ENCODE measurements at places on chromosomes 6 and 20.

- DNase-seq = no peak
These were observed 30.5 kb downstream of the C6orf15 start for GRCh38 chr6:31081872-31082271.

DNA sequence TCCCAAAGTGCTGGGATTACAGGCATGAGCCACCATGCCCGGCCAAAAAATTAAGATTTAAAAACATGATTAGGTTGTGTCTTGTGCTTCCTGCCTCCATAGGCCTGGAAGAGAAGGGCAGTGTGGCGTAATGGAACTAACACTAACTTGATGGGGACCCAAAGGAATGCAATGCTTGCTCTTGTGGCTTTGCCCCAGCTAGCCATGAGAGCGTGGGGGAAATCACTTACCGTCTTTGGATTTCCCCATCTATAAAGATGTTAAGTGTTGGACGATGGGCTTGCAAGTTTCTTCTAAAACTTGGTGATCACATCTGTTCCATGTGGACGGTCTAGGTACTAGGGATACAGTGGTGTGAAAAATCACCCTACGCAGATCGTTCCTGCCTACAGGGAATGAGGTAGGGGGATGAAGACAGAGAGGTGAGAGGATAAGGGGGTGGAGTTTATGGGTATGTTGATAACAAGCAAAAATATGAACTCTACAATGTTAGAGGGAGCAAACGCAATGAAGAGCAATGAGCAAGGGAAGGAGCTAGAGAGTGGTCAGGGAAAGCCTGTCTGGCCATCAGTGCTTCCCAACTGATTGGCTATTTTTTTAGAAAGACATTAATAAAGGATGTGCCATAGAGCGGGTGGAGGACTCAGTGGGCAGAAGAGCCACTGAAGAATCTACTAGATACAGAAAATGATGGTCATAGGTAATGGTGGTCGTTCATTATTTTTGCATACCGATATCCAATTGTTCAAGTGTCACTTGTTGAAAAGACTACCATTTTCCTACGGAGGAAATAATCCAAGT is 165.2 kb downstream of the BCAS1 start:
- no peak for DNase-seq

DNA sequence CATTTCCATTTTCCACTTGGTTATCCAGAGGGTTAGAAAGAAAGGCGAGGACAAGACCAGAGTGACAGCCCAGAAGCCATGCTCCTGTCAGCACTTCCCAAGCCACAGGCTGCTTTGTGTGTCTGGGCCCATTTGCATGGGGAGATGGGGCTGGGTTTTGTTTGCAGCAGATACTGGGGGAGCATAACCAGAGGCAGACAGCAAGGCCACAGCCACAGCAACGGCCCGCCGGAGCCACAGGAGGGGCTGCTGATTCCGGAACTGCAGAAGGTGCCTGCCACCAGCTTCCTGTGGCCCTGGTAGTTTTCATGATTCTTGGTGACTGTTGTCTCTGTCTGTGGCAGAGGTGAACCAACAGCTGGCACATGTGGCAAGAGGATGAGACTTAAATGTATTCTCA is 106.6 kb downstream of the DLL1 start:
- no peak for DNase-seq

DNA sequence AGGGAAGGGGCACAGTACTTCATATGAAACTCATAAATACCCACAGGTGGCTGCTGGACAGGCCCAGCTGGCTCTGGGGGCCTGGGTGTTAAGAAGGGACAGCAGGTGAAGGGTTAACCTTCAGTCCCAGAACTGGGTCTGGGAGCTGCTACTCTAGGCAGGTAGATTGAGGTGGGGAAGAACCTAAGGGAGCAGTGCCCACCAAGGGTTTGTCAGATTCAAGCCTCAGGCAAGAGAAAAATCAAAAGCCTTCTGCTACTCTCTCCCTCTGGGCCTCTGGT is 5.6 kb downstream of the RPL10A start:
- no peak for DNase-seq

- DNase-seq = no peak
These were observed 310.3 kb downstream of the CDH26 start for GRCh38 chr20:60268491-60268890.

DNA sequence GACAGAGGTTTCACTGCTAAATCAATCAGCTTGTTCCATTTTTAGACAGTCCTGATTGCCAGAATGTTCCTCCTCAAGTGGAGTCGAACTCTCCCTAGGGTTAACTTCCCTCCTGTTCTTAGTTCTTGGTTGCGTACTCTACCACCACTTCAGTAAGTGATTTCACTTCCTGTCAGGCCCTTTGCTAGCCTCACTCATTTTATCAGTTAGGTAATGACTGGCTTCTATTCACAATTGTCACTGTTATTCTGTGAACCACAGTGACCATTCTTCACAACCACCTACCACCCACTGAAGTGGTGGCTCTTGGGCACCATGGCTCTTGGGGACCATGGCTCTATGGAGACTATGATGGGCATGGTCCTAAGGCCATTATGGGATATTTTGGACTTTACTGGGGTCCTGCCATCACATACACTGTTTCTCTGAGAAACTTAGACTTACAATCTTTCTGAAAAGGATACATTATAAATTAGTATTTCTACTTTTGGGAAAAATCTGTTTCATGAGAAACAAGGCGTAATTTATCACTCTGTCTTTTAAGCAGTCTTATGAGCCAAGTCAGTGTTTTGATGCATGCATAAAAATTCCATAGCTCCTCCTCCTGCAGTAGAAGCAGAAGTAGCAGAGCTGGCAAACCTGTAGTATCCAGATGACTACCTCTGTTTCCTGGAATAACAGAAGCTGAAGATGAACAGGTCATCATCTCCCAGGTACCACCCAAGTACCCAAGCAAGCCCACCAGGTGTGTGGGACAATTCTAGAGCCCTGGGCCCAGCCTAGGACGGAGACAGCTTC is 66.3 kb downstream of the ATXN1 start:
- DNase-seq = peak; percentile 86

- no peak for DNase-seq
These were observed 851.2 kb downstream of the DHX35 start for GRCh38 chr20:39813190-39813829.

DNA sequence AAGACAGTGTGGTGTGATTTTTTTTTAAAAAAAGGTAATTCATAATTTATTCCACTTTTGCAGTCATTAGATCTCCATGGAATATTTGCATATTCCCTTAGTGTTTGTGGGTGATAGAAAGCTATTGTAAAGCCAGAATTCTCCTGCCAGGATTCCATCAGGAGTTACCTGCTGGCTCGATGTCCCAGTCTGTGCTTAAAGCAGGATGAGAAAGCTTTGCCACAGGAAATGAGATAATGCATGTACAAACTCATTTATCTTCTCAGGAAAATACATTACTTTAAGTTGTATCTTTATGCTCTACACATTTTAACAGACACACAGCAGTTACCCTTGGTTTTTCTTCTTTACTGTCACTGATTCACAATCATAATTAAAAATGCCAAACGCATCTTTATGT is 553.0 kb downstream of the CD109 start:
- no peak for DNase-seq

DNA sequence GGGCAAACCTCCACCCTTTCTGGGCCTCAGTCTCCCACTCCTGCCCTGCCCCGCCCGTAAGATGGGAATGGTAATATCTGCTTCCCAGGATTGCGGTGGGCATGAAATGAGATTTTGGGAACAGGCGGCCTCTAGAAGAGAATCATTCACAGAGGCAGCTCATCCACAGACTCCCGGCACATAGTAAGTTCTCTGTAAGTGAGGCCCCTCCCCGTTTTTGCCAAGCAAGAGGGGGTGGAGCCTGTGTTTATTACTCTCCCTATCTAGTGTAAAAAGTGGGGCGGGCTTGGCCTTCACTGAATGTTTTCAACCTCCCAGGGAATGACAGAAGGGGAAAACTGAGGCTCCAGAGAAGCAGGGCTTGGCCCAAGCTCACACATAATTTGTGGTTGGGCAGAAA is 20.0 kb downstream of the SUN5 start:
- no peak for DNase-seq

DNA sequence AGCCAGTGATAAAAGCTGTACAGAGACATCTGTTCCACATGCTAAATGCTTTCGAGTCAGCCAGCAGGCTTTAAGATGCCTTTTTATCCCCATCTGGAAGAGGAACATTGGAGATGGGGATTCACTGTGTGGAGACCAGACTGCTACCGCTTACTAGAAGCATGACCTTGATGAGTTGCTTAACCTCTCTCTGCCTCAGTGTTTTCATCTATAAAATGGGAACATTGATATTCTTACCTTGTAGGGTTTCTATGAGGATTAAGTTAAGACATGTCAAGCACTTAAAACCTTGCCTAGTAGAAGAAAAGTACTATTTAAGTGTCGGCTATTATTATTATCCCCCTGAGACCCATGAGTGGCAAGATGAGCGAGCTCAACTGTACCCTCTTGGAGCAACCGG is 165.3 kb upstream of the SNX9 start:
- DNase-seq = no peak

DNA sequence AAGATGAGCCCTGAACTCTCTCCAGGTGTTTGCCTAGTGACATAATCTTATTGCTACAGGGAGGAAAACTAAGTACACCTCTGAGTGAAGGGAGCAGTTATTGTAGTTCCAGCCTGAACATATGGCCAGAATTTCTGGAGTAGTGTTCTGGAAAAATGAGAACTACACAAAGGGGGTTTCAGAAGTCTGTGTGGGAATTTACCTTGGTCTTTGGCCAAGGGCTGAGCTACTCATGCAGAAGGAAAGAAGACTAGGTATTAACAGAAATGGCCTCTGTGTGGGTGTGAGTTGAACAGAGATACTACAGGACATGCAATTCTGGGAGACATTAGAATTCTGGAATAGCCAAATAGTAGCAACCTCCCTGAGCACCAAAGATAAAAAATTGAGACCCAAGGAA is 1009.7 kb upstream of the GJE1 start:
- no peak for DNase-seq

DNA sequence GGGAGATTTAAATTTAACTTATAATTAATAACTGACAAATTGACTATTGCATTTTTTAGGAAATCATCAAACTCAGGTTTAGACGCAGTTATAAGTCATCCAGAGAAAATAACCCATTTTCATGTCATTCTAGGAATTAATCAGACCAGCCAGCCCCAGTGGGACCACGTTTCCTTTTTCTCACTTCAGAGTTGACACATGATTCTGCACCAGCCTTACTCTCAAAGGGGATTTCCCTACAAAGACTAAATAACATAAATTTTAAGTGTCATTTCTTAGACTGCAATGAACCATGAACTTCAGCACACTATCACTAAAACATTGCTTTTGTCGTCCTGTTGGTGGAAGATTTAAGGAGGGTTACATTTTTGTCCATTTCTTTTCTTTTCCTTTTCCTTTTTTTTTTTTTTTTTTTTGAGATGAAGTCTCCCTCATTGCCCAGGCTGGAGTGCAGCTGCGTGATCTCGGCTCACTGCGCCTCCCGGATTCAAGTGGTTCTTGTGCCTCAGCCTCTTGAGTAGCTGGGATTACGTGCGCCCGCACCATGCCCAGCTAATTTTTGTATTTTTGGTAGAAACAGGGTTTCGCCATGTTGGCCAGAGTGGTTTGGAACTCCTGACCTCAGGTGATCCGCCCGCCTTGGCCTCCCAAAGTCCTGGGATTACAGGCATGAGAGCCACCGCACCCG is 3.6 kb downstream of the IPCEF1 start:
- DNase-seq = peak; percentile 87

DNA sequence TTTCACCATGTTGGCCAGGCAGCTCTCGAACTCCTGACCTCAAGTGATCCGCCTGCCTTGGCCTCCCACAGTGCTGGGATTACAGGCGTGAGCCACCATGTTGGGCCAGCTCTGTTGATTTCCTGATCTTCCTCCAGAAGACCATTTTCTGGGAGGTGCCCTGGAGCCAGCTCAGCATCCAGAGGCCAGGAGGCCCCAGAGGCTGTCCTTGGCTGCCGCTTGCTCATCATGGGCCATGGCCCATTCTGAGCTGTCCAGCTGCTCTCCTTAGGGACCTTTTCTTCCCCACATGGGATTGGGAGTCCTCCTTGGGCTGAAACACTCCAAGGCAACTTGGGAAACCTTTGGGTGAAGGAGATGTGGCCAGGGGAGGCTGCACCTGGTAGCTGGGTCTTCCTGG is 15.4 kb downstream of the LRRC73 start:
- DNase-seq = no peak

DNA sequence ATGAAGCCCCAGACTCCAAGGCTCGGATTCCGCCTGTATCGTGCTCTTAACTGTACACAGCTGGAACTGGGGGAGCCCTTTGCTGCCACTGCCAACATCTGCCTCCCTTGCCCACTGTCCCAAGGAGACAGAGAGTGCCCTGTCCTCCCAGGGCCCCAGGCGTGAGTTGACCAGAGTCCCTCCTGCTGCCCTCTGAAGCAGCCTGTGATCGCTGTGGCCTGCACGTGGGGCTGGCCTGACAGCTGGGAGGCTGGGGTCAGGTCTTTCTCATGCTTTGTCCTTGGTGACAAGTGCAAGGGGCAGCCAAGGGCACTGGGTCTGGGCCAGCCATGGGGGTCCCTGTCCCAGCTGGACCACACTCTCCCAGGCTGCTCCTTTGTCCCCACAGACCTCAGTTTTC is 44.3 kb downstream of the KIAA1755 start:
- DNase-seq = no peak

DNA sequence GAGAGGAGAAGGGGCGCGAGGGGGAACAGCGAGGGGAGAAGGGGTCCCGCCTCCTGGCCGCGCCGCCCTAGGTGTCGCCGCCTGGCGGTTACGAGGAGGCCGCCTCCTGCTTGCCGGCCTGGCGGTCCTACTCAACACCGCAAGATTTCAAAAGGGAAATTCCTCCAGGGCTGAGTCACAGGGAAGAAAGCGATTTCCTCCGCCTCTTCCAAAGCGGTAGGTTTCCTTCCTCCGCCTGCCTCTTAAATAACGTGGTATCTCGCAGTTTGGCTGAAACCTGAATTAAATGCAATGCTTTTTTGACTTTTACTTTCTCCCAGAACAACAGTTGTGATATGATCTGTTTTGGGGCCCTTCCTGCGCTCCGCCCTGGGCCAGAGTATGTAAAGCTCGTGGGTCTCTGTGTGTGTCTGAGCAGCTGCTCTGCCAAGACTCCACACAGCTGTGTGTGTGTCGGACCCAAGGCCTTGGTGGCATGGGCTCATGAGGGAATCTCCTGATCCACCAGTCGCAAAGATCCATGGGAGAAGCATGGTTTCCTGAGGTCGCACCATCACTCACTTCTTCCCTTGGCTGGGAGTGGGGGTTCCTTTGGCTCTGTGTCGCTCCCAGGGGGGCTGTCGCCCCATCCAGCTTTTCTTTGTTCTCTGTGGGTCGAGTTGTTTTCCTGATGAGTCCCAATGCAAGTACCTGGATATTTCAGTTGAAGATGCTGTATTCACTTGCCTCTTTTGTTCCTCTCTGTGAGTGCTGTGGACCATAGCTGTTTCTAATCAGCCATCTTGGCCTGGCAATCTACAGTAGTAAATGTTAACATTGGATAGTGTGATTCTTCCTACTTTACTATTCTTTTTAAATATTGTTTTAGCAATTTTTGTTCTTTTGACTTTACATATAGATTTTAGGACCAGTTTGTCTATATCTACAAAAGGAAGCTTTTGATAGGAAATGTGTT is 31.6 kb upstream of the NOTCH4 start:
- DNase-seq = peak; percentile 79

- no peak for DNase-seq
These were observed 34.1 kb downstream of the HLA-G start for GRCh38 chr6:29861521-29862255.

GRCh38 chr6:56005426-56005825 is 130.0 kb upstream of the BMP5 start:
- DNase-seq = no peak
